ENCODE measurements at places on chromosomes 12 and 14.

- DNase-seq = no peak
Measured at GRCh38 chr12:124021007-124021406, 48.0 kb downstream of the ZNF664 start.

DNA sequence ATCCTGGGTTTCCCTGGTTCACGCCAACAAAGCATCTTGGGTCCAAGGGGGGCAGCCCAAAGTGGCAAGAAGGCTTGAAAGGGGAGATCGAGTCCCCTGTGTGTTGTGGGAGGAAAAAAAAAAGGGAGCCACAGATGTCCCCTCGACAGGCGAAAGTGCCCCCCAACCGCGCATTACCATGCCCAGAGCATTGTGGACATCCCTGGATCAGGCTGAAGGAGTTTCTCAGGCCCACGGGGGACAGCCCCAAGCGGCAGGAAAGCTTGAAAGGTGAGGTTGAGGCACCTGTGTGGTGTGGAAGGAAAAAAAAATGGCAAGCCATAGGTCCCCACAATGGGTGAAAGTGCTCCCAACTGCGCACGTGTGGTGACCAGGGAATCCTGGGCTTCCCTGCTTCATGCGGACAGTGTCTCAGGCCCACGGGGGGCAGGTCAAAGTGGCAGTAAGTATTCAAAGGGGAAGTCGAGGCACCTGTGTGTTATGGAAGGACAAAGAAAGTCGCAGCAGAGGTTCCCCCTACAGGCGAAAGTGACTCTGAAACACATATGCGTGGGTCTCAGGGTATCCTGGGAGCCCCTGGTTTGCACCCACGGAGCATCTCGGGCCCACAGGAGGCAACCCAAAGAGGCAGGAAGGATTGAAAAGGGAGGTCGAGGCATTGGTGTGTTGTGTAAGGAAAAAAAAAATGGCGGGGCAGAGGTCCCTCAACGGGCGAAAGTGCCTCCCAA, 580.1 kb downstream of the ALG10 start:
- DNase-seq = no peak

GRCh38 chr12:43676183-43676813, 82.3 kb downstream of the PUS7L start:
- no peak for DNase-seq

DNA sequence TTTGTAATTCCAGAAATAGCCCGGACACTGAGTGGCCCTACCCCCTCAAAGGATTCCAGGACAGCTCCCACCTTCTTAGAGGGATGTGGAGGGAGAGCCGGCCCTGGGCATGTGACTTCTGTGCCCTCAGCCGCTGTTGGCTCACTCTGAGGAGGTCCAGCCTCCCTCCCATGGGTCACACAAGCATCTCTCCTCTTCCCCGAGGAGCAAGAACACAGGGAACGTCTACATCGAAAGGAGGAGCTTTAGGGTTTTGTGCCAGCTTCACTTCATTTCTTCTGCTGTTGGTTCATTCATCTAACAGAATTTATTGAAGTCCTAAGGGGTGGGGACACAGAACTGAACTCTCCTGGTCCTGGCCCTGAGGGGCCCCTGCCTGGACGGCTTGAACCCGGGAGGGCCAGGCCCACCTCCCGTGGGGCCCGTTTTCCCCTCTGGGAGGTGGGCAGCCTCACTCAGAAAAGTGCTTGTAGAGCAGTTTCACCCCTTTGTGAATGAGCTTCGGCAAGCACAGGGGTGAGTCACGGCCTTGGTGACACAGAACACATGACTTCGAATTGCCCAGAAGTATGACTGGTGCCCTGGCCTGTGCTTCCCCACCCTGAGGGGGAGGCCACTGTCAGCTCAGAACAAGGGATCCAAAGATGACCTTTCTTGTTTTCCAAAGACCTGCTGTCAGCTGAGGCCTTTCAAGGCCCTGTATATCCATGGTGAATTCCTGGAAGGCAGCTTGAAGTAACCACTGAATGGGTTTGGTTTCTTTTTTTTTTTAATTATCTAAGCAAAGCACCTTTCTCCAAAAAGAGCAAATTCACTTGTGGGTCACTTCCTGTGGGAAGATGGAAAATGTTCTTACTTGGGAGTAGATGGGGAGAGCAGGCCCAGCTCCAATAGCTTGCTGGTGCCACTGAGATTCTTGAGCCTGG, 39.2 kb downstream of the NFKBIA start:
- DNase-seq = no peak

GRCh38 chr12:89695100-89695499, 13.5 kb downstream of the ATP2B1 start:
- DNase-seq = no peak

GRCh38 chr14:73943083-73943482, 6.8 kb downstream of the FAM161B start:
- peak; percentile 22 for DNase-seq

DNA sequence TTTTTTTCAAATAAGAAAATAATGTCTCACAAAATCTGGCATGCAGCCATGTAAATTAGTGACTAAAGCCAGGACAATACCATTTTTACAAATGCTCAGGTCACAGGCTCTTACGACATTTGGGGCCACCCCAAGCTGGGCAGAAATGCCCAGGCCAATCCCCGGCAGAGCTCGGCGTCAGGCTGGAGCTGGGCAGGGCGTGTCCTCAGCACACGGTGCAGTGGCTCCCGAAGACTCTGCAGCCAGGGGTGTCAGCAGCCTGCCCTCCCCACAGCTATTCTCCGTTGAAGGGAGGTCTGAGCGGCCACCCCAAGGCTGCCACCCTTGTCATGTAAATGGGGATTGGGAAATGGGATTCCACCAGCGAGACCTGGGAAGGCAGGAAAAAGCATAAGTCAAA, 158.6 kb downstream of the DICER1 start:
- DNase-seq = no peak

- DNase-seq = no peak
Measured at GRCh38 chr12:123150744-123151456, at the start of gene PITPNM2. TSS of gene PITPNM2 (minus strand) at chr12:123151090. CDS start at chr12:123034590, 116,500 bp downstream.

DNA sequence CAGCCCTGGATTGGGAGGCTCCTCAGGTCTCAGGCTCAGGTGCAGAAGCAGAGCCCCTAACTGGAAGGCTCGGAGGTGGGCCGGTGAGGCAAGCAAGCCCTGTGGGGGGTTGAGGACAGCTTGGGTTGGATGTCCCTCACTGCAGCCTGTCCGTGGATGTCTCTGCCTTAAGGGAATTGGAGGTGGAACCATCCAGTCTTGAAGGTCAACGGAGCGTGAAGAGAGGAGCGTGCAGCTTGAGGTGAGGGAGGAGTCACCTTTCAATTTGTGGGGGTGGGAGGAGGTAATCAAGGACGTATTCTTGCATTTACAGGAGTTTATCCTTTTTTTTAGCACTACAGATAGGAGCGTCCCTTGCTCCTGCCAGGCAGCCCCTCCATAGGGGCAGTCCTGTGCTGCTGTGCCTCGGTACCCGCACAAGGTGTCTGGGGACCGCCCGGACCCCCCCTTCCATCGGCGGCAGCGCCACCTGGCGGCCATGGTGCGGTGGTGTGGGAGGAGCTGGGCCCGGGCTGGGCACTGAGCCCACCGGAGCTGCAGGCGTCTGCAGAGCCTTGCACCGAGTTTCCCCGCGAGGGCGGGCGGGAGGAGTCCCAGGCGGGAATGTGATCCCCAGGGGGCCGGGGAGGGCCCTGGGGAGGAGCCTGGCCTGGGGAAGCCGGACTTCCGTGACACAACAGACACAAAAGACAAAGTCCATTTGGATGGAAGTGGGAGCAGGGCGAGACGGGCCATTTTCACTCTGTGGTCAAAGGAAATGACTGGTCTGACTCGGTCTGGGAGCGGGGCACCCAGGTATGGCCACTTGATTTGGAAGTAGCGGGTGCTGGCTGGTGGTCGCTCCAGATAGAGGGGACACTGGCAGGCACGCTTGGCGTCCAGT, 864 bp downstream of the DNAJC22 start:
- DNase-seq = no peak

DNA sequence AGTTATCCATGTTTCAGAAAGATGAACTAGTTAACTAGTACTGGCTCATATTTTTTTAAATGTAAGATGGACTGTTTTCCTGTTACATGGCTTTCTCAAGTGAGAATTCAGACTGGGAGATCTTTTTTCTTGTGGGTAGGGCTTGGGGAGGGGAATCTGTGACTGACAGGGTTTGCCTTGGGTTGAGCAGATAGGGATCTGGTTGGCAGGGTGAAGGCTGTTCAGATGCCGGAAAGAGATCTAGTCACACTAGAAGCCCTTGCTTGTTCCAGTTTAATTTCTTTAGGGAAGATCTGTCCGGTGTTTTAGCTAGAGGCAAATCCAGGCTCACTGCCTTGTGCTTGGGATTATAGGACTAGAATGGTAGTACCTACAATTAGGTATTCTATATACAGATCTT, 63.2 kb downstream of the FBXO33 start:
- DNase-seq = no peak

DNA sequence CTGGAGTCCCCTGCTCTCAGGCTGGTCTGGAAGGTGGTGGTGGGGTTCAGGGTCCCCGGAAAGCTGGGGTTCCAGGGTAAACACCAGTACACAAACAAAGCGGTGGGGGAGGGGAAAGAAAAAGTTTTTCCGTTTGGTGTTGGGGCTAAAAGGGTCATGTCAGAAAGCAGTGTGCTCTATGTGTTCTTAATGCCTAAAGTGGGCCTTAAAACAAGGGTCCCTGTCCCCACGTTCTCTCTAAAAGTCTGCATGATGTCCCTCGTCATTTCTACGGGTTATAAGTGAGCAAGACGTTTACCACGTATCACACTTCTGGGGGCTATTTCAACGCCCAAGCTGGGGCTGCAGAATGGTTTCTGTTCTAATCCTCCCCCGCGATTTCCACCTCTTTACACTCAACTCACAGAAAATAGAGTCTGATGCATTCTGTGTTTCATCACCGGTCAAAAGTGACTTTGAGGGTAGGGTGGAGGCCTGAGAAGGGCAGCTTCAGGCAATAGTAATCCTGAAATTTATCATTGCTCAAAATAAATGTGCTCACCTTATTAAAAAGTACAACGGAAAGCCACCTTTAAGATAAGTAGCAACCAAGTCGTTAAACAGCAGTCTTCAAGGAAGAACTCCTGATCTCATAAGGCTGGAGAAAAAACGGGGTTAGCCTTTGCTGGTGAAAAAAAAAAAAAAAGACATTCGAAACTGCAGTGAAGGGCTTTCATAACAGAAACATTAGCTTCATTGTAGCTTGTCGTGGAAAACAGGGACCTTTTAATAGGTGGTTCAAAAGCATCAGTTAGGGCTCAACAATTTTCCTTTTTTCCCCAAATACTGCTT, 63.9 kb upstream of the PTGR2 start:
- no peak for DNase-seq

DNA sequence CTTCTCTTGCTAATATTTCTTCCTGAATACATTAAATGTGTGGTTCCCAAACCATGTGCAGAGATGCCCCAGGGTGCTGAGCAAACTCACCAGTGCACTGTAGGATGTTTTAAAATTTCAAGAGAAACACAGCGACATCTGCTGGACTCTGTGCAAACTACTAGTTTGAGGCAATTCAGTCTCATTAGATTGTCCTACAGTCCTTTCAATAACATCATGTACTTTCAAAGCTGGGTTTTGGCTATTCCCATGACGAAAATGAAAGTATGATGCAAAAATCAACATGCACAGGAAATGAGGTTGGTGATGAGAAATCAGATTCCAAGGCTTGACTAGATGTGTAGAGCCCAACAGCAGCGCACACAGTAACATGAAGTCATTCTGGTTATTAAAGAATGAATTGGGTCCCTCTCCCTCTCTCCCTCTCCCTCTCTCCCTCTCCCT, 66.3 kb downstream of the CLIP1 start:
- DNase-seq = no peak

DNA sequence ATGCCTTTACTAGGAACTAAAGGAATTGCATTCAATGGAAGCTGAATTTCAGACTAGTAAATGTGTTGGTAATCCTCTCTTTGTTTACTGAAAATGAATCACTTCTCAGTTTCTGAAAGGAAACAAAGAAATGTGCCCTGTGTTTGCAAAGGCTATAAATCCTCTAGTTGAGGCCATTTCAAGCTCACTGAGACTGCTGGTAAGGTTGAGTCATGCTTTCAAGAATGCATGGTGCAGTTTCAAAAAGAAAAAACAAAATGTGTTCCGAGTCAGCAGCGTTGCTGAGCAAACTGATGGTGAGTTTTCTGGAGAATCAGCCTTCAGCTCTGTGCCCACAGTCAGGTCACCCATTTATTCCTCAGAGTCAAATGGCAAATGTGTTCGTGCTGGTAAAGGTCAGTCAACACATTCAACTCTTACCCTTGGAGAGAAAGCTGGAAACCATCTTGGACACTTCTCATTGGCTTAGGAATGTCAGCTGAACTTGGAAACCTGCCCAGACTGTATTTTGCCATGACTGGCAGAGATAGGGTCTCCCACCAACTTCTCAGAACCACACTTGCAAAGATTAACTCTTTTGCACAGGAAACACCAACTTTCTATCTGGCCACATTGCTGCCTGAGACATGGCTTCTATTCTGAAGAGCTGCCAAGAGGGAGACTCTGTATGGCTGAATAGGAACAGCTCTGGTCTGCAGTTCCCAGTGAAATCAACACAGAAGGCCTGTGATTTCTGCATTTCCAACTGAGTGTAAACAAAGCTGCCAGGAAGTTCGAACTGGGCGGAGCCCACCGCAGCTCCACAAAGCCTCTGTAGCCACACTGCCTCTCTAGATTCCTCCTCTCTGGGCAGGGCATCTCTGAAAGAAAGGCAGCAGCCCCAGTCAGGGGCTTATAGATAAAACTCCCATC, 484.4 kb downstream of the ATP23 start:
- no peak for DNase-seq

GRCh38 chr14:34424488-34424887, 37.6 kb downstream of the SPTSSA start:
- no peak for DNase-seq

DNA sequence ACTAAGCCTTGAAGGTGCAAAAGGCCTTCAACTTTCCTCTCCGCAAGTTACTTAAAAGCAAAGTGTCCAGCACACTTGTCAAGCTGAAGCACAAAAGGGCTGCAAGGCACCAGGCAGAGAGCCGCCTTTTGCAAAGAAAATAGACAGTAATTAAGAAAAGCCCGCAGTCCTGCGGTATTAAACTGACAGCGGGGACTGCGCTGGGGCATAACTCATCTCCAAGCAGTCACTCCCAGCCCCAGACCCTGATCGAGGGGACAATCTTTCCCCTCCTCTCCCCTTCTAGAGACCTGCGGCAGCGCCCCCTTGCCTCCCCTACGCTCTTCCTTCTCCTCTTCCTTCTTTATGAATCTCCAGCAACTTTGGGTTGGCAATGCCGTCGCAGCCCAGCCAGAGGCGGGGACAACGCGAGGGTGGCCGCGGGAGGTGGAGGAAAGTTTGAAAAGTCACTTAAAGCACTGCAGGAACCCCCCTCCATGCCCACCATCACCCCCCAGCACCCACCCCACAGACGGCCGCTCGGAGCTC, 200.9 kb upstream of the CAND1 start:
- no peak for DNase-seq

- no peak for DNase-seq
Measured at GRCh38 chr12:53174881-53175491, 5.5 kb upstream of the ZNF740 start.

GRCh38 chr12:11209113-11209512, 22.4 kb upstream of the TAS2R42 start:
- no peak for DNase-seq

- DNase-seq = no peak
Measured at GRCh38 chr12:120264086-120264903, 1.2 kb downstream of the PXN start.

GRCh38 chr12:131643631-131644452, 67.0 kb upstream of the SFSWAP start:
- no peak for DNase-seq

- no peak for DNase-seq
Measured at GRCh38 chr14:76257111-76257803, 105.5 kb downstream of the GPATCH2L start.

Measured in SIG-M5 (cell line).